ENCODE measurements at places on chromosomes 12 and 14.

GRCh38 chr12:3085341-3086139 lies 8.4 kb downstream of the TSPAN9 start:
- no peak for DNase-seq

DNA sequence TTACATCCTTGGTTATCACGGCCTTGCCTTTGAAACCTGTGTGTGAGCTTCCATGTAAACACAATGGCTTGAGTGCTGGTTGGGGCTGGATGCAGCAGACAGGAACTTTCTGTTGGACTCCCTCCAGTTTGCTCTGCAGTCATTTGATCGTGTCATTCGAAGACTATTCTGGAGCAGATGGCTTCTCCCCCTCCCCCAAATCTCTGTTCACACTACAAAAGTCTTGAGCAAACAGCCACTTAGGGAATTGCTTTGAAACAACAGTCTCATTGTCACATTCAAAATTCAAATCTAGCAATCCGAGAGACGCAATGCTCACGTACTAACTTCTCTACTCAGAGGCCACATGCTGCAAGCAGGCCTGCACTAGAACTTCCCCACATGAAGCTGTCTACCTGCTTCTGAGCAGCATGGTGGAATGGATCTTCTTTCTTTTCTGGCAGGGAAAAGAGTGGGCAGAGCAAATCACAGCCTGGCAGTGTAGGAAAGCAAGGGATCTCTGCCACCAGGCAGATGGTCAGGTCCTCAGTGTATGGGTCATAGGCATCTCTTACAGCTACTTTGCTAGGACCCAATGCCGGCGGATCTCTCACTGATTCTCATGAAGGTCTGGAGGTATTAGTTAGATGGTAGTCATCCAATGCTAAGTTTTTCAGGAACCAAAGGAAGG lies 214.2 kb downstream of the PPM1H start:
- DNase-seq, result no peak

DNA sequence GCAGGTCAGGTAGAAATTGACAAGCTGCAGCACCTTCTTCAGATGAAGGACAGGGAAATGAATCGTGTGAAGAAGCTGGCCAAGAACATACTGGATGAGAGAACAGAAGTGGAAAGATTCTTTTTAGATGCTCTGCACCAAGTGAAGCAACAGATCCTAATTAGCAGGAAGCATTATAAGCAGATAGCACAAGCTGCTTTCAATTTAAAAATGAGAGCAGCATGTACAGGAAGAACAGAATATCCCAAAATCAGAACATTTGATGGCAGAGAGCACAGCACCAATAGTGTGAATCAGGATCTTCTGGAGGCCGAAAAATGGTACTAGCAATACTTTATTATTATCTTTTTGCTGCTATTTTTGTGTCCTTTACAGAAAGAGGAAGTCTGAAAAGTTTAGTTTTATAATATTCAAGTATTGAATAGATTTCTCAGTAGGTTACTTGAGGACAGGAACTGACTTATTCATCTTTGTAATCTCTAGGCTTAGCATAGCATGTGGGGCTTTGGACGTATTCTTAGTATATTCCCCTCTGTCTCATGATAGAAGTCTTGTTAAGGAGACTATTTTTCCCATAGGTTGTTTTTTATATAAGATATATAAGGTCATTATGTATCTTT lies 30.8 kb downstream of the BBOF1 start:
- DNase-seq, result no peak

- no peak for DNase-seq
These were observed 6.4 kb downstream of the GNS start for GRCh38 chr12:64752833-64753238.

DNA sequence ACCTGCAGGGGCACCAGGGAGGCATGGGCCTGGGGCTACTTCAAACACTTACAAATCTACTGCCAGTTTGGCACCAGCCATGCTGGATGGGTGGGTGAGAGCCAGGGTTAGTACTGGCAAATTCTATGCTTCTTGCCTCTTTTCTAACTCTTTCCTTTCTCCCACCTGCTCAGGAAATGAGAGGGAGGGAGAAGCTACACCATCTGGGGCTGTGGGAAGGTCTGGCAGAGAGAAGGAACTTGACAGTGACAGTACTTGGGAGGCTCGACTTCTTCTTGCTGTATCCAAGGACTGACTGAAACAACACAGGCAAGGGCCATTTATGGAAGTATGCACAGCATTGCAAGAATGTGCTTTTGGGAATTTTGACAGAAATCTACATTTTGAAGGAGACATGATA lies 149.6 kb upstream of the DYRK2 start:
- no peak for DNase-seq

- no peak for DNase-seq
These were observed 99.2 kb upstream of the AMN1 start for GRCh38 chr12:31828071-31828470.

DNA sequence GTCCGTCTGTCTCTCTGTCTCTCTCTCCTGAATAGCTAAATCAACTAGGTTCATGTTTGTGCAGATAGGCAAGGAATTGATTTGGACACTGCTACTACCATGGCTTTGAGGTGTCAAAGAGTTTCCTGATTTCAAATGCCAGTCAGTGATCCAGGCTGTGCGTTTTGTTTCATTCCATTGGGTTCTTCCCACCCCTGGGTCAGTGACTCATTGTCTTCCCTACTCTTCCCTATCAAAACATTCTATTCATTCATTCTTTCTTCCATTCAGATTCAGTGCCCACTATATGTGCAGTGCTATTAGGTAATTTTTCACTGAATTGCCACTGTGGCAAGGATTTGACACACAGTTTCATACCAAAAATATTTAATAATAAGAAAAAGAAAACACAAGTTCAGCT lies 50.4 kb downstream of the RPH3A start:
- DNase-seq, result no peak

GRCh38 chr14:50961605-50962221 lies 17.4 kb upstream of the PYGL start:
- DNase-seq, result no peak

DNA sequence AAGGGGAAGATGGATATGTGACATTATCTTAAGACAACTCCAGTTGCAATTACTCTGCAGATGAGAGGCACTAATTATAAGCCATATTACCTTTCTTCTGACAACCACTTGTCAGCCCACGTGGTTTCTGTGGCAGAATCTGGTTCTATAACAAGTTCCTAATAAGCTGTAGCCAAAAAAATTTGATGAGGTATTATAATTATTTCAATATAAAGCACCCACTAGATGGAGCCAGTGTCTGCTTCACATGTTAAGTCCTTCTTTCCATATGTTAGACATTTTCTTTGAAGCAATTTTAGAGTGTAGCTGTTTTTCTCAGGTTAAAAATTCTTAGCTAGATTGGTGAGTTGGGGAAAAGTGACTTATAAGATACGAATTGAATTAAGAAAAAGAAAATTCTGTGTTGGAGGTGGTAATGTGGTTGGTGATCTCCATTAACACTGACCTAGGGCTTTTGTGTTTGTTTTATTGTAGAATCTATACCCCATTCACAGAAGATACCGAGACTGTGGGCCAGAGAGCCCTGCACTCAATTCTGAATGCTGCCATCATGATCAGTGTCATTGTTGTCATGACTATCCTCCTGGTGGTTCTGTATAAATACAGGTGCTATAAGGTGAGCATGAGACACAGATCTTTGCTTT lies 36.9 kb downstream of the PSEN1 start:
- no peak for DNase-seq

GRCh38 chr14:105260959-105261358 lies 12.6 kb downstream of the BTBD6 start:
- no peak for DNase-seq

DNA sequence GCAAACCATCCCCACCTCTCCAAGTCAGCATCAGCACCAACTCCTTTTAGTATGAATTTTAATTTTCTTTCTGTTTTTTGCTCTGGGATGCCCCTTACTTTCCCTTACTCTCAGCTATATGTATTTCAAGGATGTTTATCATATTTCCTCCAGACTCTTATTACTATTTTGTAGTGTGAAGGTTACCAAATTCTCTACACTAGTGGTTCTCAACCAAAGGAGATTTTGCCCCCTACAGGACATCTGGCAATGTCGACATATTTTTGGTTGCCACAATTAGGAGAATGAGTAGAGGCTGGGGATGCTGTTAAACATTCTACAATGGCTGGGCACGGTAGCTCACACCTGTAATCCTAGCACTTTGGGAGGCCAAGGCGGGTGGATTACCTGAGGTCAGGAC lies 29.1 kb upstream of the SOS2 start:
- DNase-seq, result no peak

DNA sequence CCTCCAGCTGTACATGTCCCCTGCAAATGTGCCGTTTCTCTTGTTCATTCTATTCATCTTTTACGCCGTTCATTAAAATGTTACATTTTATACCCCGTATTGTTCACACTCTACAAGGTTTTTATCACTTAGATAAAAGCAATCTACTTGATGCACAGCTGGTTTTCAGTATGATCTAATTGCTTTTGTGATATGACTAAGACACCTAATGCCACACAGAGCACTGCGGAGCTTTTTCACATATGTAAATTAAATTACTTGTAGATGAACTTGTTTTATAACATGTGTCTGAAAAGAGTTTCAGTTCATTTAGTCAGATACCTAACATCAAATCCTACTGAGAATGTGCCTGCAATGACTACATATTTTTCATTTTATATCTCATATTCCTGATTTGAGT lies 40.9 kb upstream of the RERGL start:
- DNase-seq, result no peak

- no peak for DNase-seq
These were observed 623 bp upstream of the C14orf132 start for GRCh38 chr14:96038558-96038919.

DNA sequence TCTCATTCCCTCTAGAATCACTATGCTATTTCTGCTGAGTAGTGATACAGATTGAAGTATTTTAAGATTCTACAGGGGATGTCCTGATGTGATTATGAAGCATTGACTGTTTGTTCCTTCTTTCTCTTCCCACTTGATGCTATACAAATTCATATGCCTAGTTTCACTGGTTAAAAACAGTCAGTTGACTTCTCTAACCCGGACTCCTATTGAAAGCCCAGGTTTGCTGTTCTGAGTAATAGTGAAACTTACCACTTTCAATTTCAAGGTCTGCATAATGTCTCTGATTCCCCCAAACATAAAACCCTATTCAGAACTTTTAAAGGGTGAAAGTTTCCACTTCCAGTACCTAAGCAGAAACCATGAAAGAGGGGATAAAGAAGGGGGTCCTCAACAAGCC lies 117.7 kb upstream of the RPL10L start:
- no peak for DNase-seq

DNA sequence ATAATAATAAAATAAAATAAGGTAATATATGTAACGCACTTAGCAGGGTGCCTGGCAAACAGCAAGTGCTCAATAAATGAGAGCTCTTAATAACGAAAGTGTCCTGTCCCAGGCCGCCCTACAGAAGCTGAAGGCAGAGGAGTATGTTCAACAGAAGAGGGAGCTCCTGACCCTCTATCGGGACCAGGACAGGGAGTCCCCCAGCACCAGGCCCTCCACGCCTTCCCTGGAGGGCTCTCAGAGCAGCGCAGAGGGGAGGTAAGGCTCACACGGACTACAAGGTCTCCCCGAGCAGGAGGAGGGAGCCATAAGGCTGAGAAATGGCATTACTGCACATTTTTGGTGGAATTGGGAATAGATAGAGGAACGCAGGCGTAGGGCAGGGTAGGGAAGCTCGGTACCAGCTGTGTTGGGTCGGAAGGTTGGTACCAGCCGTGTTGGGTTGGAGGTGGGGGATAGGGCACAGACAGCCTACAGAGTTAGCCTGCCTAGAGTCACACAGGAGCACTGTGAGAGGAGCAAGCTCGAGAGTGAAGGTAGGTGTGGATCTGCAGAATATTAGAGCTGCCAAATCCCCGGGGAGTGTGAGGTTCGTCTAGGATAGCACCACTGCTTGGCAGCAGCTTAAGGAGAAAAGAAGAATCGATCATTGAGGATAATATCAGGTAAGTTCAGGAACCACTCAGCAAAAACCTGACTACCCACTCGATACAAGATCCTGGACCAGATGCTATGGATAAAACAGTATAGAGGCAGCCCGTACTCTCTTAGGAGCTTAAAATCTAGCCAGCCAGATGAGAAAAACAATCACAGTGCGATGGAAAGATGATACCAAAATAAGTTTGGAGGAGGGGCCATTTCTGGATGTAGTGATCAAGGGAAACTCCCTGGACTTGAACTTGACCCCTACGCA lies 15.3 kb downstream of the TNFRSF1A start:
- DNase-seq, result no peak

GRCh38 chr12:122949816-122950675 lies 16.2 kb downstream of the ABCB9 start:
- DNase-seq, result no peak

GRCh38 chr12:109717390-109718357 lies 4.0 kb downstream of the FAM222A start:
- DNase-seq, result no peak

DNA sequence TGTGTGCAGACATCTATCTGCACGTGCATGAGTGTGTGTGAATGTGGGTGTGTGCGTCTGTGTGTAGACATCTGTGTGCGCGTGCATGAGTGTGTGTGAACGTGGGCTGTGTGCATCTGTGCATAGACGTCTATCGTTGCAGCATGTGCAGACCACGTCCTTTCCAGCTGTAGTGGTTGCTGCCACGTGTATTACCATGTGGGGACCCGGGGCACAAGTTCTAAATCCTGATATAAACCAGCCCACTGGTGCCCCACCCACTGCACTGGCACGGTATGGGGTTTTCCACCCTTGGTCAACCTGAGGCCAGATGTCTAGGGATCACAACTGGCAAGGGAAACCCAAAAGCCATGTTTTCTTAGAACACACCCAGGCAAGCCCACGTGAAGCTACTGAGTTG lies 197.0 kb downstream of the ANO2 start:
- DNase-seq, result no peak

DNA sequence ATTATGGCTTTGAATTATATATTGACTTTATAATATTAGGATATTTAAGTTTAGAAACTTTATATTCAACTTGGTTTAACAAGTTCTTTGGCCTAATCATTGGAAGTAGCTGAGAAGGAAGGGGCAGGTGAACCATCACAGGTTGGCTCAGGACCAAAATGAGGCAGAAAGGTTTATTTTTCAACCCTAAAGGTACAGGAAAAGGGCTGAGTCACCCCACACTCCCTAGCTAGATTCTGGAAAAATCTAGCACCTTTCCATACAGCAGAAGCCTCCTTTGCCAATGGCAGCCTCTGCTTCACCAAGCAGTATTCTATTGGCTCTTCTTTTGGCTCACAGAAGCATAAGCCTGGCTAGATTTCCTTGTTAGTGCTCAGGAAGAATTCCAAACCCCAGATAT lies 19.3 kb upstream of the MED6 start:
- DNase-seq, result no peak

GRCh38 chr14:63486738-63487137 lies 56.4 kb downstream of the PPP2R5E start:
- no peak for DNase-seq

- DNase-seq, result no peak
These were observed 149.0 kb upstream of the PRMT8 start for GRCh38 chr12:3342051-3342450.

DNA sequence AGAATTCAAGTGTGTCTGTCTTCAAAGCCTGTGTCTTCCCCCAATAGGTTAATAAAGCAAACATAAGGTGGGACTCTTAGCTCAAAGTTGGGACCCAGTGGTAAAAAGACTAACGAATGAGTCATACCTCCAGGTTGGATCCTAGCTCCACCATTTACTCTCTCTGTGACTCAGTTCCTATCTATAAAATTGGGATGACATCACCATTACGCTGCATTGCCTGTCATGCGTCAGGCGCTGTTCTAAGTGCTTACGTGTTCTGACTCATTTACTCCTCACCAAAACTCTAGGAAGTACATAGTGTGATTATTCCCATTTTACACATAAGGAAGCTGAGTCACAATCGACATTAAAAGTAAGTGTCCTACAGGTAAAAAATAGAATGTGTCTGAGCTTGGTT lies 915.8 kb downstream of the VRK1 start:
- no peak for DNase-seq

- no peak for DNase-seq
These were observed 368.0 kb upstream of the PDE3A start for GRCh38 chr12:20000229-20000849.

Data from activated effector memory CD4-positive, alpha-beta T cell treated with anti-CD3 and anti-CD28 coated beads, Interleukin-2, amount 50 U/mL, for 16 hours (primary cell).